NCI-H1436 (cell line): ENCODE measurements at places on chromosomes 1 and 21.

DNA sequence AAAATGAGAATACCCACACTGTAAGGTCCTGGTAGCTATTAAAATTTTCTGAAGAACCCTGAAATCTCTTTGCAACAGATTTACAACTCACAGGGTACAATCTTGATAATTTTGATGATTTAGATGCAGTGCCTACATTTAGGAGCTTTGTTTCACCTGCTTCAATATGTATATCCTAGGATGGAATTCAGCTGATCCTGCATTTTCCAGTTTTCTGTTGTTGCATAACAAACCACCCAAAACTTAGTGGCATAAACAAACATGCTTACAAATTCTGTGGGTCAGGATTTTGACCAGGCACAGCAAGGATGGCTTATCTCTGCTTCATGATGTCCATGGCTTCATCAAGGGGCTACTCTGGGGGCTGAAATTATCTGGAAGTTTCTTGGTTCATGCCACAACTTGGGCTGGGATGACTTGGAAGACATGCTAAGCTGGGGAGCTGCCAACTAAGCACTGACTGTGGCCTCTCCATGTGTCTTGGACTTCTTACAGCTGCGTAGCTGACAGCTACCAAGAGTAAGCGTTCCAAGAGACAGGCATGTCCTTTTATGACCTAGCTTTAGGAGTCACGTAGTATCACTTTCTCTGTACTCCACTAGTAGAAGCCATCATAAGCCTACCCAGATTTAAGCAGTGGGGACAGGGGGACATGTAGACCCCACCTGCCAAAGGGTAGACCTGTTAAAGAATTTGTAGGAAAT lies 108.5 kb downstream of the CACHD1 start:
- DNase-seq: no peak

- no peak for DNase-seq
Observed at GRCh38 chr21:25036775-25037174, 570.5 kb downstream of the MRPL39 start.

GRCh38 chr1:112614460-112615065 lies 4.4 kb downstream of the ST7L start:
- peak; percentile 20 for DNase-seq

DNA sequence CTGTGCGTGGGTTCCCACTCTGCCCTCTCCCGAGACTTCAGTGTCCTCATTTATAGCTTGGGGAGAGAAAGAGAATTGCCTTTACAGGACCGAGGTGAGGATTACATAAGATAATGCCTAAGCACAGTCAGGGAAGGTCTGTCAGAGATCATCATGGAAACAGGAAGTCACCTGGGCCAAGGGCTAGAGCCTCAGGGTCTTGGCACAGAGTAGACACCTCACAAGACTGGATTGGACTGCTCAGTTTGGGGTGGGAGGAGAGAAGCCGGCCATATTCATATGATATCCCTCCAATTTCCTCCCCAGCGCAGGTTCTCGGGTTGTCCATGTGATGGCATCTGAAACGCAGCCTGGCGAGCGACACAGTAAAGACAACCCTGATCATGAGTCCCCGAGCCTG lies 3.8 kb downstream of the CNR2 start:
- no peak for DNase-seq

GRCh38 chr21:27085387-27085786 lies 118.5 kb upstream of the ADAMTS5 start:
- DNase-seq: no peak

DNA sequence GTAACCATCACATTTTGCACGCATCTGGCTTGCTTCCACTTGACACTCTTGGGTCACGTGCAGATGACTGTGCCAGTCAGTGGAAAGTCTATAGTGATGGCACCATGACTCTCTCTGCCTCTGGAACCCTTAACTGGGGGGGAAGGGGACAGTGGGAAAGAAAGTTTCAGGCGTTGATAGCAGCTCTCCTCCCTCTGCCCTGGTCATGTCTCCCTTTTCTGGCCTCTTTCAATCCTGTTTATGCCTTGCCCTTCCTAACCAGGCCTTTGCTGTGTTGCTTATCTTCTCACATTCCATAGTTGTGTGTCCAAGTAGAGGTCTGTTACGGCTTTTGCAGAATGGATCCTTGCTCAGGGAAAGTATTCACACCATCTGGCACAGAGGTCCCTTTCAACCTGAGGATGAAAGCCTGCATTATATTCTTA lies 93.5 kb downstream of the NRDC start:
- no peak for DNase-seq

DNA sequence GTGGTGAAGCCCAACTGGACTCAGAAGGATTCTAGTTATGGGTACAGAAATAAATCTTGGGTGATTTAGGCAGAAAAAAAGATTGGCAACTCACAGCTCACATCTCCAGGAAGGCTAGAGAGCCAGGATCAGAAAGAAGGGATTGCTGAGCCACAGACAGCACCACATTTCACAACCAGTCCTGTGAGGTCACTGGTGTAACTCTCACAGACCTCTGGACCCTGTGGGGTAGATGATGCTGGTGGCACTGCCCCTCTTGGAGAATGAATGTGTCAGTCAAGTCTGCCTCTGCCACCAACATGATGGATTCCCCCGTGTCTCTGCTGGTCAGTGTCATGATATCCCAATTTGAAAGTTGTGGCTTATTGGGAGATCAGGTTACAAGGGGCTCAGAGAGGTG lies 70.9 kb upstream of the HMCN1 start:
- no peak for DNase-seq

- no peak for DNase-seq
Observed at GRCh38 chr1:63693944-63694571, 79.8 kb upstream of the ROR1 start.

GRCh38 chr1:65949230-65949626 lies 156.5 kb downstream of the PDE4B start:
- peak; percentile 32 for DNase-seq

DNA sequence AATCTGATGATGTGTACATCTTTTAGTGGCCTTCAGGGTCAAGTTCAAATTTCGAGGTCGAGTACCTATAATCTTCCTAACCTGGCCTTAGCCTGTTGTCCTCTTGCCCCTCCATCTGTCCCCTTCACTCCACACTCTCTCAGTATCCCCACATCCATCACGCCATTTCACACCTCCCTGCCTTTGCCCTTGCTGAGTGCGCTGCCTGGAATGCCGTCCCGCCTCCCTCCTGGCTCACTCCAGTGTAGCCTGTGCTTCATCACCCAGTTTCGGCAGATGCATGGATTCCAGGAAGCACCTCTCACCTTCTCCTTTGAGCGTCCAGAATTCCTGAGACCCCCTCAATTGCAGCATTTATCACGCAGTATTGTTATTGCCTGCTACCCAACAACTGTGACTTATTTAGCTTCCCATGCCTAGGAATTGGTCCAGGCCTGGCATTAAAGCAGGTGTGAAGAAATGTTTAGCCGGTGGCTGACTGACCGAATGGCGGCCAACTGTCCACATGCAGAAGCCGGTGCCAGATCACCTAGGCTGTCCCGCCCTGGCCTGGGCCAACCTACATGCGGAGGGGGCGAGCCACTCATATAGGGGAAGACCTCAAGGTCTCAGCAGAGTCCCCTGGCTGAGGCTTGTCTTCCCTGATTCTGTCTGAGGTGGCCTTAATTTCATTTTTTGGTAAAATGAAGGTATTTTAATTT lies 34.5 kb downstream of the MYOM3 start:
- no peak for DNase-seq

DNA sequence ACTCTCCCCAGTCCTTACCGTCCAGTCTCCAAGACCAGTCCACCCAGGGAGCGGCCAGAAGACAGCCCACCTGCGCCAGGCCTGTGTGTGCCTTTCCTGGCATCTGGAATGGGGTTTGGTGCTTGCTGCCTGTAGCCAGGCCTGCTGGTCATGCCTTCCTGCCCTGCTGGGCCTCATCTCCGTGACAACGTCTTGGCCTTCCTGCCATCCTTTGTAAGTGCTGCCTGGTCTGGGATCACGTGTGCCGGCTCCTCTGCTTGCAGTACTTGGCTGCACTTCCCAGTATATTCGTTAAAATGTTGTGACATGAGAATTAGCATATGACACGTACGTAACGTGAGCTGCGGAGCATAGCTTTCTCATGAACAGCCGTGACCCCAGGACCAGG lies 145.3 kb upstream of the COL6A1 start:
- DNase-seq: no peak

DNA sequence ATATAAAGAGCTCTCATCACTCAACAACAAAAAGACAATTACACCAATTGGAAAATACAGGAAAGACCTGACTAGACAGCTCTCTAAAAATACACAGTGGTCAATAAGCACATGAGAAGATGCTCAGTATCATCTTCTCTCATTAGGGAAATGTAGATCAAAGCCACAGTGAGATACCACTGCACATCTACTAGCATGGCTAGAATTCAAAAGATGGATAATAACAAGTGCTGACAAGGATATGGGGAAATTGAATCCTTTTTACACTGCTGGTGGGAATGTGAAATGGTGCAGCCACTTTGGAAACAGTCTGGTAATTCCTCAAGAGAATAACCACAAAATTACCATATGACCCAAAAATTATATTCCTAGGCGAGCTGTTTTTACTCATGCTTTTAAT lies 9.4 kb downstream of the ACOT7 start:
- DNase-seq: no peak

GRCh38 chr1:81808760-81809159 lies 8.0 kb downstream of the ADGRL2 start:
- no peak for DNase-seq

DNA sequence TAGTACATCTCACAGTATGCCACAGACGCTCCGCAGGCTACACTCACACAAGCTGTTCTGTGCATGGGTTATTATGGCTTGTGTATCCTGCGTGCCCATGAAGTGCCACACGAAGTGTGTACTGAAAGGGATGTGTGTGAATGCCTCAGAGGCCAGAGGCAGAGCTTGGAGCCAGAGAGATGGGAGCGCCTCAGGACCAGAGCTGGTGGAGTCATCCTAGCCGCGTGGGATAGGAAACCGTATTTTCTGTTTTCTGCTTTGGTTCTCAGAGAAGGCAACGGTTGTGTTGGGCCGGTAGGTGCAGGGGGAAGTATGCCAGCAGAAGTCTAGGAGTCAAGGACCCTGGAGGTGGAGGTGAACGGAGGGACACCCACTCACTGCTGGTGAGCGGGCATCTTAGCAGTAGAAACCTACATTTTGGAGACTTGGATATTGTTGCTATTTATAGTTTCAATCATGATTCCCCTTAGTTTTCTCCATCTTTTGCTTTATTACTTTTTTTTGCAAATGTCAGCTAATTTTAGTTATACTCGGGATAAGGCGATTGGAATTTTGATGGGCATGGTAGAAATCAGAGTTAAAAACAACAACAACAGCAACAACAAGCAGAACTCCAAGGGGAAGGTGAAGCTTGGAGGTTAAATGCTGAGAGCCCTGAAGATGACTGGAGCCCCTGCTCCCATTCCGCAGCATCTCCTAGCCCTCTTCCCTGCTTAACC lies 188.2 kb downstream of the DYRK1A start:
- no peak for DNase-seq

- DNase-seq: no peak
Observed at GRCh38 chr1:201020040-201020591, 3.4 kb downstream of the KIF21B start.

GRCh38 chr1:42427240-42427639 lies 28.6 kb downstream of the ZMYND12 start:
- DNase-seq: no peak

DNA sequence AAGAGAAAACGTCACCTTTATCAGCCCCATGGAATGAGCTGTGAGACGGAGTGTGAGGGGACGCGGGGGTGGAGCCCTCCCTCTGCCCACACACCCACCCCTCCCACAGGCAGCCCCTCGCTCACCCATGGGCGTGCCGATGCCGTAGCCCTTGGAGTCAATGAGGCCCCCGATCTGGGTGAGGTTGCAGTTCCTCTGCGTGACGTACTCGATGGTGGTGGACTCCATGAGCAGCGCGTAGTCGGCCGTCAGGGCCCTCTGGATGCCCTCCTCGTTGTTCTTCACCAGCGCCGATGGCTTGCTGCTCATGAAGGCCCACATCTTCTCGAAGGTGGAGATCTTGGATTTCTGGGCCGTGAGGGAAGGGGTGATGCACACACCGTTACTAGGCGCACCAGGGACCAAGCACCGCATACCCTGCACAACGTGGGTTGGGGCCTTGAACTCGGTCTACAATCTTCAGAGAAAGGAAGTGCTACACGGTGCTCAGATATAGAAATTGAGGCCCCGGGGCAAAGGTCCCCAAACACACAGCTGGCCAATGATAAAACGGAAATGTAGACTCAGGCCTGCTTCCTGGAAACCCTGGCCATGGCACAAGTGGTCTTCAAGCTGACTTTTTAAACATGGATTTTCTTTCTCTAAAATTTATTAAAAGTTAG lies 228.2 kb downstream of the GRIK3 start:
- DNase-seq: no peak

- no peak for DNase-seq
Observed at GRCh38 chr1:11520531-11521233, 41.7 kb downstream of the DISP3 start.

- DNase-seq: no peak
Observed at GRCh38 chr1:64223329-64224151, 20.1 kb downstream of the UBE2U start.

GRCh38 chr1:209893751-209894150 lies 44.3 kb upstream of the SYT14 start:
- no peak for DNase-seq

DNA sequence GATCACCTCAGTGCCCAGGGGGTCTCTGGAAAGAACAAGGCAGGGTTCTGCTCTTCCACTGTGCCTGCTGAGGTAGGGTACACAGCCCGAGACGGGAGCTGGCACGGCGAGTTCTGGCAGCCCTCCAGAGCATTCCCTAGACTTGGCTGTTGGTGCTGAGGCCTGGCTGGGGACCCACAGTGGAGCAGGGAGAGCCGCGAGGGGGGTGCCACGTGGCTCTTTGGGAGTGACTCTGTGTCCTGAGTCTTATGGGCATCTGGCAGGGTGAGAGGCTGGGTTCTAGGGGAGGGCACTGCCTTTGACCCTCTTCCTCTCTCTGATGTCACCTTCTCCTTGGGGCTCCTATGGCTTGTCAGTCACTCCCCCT lies 336.4 kb downstream of the CAMTA1 start:
- DNase-seq: no peak

DNA sequence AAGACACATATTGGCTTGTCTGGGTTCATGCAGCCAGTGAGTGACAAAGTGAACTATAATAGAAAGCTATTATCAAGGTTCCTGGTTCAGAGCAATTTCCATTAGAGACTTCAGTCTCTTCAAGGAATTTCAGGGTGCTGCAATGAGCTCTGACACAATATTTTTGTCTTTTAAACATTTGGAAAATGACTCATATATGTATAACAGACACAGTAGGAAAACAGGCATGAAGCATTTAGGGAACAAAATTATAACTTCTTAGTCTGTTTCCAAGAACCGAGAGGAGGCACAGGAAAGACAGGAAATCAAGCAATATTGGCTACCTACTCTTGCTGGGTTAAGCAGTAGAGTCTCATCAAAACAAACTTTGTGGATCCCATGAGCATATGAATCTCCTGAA lies 170.4 kb downstream of the PTPRC start:
- no peak for DNase-seq

DNA sequence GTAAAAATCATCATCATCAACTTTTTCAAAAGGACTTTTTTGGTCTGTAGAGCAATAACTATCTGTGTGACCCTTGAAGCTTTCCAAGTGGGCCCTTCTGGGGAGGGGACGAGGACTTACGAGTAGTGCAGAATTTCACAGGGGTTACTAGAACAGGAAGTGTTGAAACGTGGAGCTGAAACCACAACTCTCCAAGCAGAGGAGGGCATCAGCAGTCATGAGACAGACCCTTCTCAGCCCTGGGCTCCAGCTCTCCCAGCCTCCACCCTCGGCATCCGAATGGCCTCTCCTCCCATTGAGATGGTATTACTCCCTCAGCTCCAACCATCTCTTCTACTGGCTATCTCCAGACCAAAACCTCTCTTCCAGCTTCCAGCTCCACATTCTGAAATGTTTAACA lies 3.6 kb downstream of the FAM89A start:
- no peak for DNase-seq
